ENCODE measurements at places on chromosomes 11 and 22. TPM values are rescaled to one million over a fixed set of nuclear protein-coding genes. Genes with fewer than 3 reads are reported as not detected.

Gene DGAT2
- 1.6 TPM for total RNA-seq

Gene GAS2
- 1.9 TPM for total RNA-seq

Gene RIMBP3B
- total RNA-seq, result 0.19 TPM

Gene IGF2
- total RNA-seq, result 0.06 TPM

Gene STIM1
- 49.4 TPM for total RNA-seq

Gene PKP3
- total RNA-seq, result not detected

Gene GLB1L3
- total RNA-seq, result 10.9 TPM

Gene OR6T1
- not detected for total RNA-seq

GRCh38 chr11:78109081-78110015 lies 29.7 kb upstream of the NDUFC2 start:
- H3K27ac ChIP-seq, result no peak overlapping the region
- peaks cover 24% of the 10 kb centered on the region for H3K36me3 ChIP-seq
- DNase-seq, result no peak
- H3K4me1 ChIP-seq, result no peaks in the 10 kb centered on the region
- H3K27me3 ChIP-seq, result no peaks in the 10 kb centered on the region

GRCh38 chr11:120681434-120682331 lies 170.1 kb downstream of the GRIK4 start:
- H3K4me3 ChIP-seq, result no peak overlapping the region
- no peaks in the 10 kb centered on the region for H3K4me1 ChIP-seq
- H3K27ac ChIP-seq, result no peak overlapping the region
- H3K27me3 ChIP-seq, result peaks cover 36% of the 10 kb centered on the region
- DNase-seq, result no peak

DNA sequence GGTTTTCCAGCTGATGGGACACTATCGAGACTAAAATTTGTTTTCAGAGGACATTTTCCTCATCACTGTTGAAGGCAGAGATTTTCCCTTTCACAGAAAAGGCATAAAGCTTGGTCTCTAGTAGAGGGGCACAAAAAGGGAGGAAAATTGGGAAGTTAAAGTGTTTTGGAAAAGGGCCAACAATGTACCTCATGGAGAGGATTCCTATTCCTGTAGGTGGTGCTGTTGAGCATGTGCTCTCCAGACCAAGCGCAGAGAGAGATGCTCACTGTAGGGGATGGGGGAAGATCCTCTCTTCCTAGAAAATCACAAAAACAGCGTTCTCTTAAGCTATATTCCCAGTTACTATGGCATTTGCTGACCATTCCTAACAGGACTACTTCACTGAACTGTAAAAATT lies 44.9 kb downstream of the OR4C46 start:
- no peaks in the 10 kb centered on the region for H3K27me3 ChIP-seq
- no peaks in the 10 kb centered on the region for H3K4me1 ChIP-seq
- no peak for DNase-seq
- no peak overlapping the region for H3K27ac ChIP-seq
- H3K4me3 ChIP-seq, result no peak overlapping the region
- H3K36me3 ChIP-seq, result peaks cover 3% of the 10 kb centered on the region

GRCh38 chr11:86138958-86139357 lies 70.1 kb upstream of the PICALM start:
- peak overlapping the region; percentile 50 for H3K27ac ChIP-seq
- H3K4me1 ChIP-seq, result peaks cover 16% of the 10 kb centered on the region

DNA sequence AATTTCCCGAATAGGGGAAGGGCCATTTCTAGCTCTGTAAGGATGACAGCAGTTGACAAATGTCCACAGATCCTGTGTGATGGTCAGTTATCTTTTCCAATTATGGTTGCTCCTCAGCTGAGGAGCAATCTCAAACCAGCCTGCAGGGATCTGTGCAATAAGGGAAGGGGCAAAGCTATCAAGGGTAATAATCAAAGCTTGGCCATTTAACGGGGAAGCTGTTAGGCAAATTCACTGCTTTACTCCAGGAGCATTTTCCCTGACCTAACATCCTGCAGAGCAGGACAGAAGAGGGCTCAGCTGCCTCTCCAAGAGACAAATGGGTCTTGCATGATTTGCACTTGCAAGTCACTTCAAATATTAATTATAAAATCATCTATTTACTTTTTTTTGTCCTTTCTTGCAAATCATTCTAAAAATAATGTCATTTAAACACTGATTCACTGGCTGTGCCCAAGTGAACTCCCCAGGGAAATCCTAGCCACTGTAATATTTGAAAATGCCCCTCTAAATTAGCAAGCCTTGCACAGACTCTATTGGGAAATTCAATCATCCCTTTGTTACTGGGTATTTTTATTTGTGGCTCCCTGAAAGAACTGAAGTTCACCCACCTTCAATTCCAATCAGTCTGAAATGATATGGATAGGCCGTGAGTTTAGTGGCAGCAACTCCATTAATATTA lies 1256.7 kb downstream of the LRRC4C start:
- H3K4me3 ChIP-seq, result no peak overlapping the region
- H3K27me3 ChIP-seq, result no peaks in the 10 kb centered on the region
- DNase-seq, result no peak
- H3K27ac ChIP-seq, result no peak overlapping the region

- no peaks in the 10 kb centered on the region for H3K27me3 ChIP-seq
- DNase-seq, result no peak
- no peak overlapping the region for H3K4me3 ChIP-seq
- no peaks in the 10 kb centered on the region for H3K4me1 ChIP-seq
- H3K27ac ChIP-seq, result peak overlapping the region; percentile 52
Measured at GRCh38 chr11:72705442-72706365, 31.5 kb upstream of the PDE2A start.

DNA sequence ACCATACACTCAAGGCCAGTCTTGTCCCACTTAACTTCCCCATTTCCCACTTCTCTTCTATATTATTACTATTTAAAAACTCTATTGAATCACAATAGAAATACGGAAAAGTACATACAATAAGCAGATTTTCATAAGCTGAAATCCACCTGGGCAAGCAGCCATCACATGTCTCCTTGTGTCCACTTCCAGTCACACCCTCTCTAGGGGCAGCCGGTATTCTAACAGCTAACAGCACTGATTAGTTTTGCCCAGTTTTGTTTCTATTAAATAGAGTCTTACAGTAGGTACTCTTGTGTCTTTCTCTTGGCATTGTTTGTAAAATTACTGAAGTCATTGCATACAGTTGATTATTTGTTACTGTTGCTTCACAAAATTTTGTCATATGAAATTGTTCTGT lies 37.8 kb downstream of the PPP6R3 start:
- H3K36me3 ChIP-seq, result peaks cover 12% of the 10 kb centered on the region
- H3K27ac ChIP-seq, result no peak overlapping the region
- no peak for DNase-seq
- no peaks in the 10 kb centered on the region for H3K27me3 ChIP-seq

DNA sequence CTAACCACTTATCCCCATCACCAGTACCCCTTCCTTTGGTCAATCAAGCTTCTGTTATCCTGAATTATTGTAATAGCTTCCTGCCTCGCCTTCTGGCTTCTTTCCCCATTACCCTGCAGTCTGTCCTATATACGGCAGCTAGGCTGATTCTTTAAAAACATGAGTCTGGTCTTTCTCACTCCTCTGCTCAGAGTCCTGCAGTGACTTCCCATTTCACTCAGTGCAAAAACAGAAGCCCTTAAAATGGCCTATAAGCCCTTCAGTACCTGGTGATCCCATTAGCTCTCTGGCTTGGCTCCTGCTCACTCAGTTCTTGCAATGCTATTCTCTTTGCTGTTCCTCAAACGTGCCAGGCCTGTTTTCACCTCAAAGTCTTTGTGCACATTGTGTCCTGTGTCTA lies 58.4 kb downstream of the JRKL start:
- H3K27ac ChIP-seq, result no peak overlapping the region
- H3K4me1 ChIP-seq, result no peaks in the 10 kb centered on the region
- no peak for DNase-seq
- peaks cover 21% of the 10 kb centered on the region for H3K27me3 ChIP-seq
- H3K4me3 ChIP-seq, result no peak overlapping the region

- no peak for DNase-seq
- peaks cover 4% of the 10 kb centered on the region for H3K4me1 ChIP-seq
- no peaks in the 10 kb centered on the region for H3K27me3 ChIP-seq
- H3K36me3 ChIP-seq, result peaks cover 3% of the 10 kb centered on the region
Measured at GRCh38 chr22:37443977-37444376, 16.7 kb upstream of the ELFN2 start.

GRCh38 chr11:122848186-122848585 lies 9.9 kb downstream of the CRTAM start:
- H3K4me3 ChIP-seq, result no peak overlapping the region
- peaks cover 55% of the 10 kb centered on the region for H3K36me3 ChIP-seq
- H3K4me1 ChIP-seq, result peaks cover 92% of the 10 kb centered on the region
- DNase-seq, result no peak
- H3K27ac ChIP-seq, result peak overlapping the region; percentile 99

DNA sequence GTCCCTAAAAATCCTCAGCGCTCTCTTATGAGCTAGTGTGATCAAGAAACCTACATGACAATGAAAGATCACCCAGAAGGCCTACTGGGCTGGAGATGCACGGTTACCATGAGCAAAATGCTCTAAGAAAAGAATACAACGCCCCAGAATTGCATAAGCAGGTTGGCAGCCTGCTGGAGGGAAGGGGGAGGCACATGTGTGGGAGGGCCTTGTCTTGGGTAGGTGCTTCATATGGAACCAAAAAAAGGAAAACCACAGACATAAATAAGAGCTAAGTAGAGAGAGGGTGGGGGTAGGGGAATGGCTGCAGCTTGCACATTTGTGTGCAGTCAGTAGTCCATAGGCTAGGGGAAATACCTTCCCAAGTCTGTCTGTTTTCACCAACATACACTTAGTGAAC lies 2.8 kb downstream of the SIAE start:
- peaks cover 20% of the 10 kb centered on the region for H3K4me1 ChIP-seq
- H3K36me3 ChIP-seq, result peaks cover 6% of the 10 kb centered on the region
- H3K4me3 ChIP-seq, result peak overlapping the region; percentile 22
- no peaks in the 10 kb centered on the region for H3K27me3 ChIP-seq
- H3K27ac ChIP-seq, result peak overlapping the region; percentile 59
- peak; percentile 28 for DNase-seq

GRCh38 chr22:50691521-50691920 lies 18.9 kb downstream of the SHANK3 start:
- H3K27ac ChIP-seq, result no peak overlapping the region
- no peaks in the 10 kb centered on the region for H3K36me3 ChIP-seq
- H3K4me1 ChIP-seq, result no peaks in the 10 kb centered on the region
- H3K4me3 ChIP-seq, result no peak overlapping the region
- no peak for DNase-seq

DNA sequence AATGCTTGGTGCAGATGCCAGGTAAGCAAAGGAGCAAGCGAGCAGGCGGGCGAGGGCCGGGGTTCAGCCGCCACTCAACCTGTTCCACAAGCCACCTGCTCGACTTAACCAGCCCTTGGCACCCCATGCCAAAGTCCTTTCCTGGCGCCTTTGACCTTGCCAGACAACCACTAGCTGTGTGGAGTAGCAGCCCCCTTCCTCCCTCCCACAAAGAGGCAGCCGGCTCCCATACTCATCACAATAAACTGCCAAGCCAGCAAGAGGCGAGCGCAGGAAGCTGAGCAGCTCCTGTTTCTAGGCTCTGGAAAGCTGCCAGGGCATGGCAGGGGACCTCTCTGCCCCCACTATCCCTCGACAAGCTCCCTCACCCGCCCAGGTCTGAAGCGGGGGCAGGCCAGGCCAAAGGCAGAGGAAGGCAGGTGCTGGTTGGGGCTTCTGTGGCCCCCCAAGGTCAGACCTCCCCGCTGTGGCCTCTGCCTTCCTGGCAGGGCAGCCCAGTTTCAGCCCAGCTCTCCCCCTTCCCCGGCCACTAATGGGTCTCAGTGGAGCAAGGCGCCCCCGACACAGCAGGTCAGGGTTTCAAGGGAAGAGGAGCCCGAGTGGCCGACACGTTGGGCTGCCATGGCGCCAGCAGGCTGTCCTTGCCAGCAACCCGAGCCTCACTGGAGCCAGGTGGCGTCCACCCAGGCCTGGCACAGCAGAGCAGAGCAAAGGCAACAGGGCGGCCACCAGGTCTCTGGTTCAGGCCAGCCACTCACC lies 15.3 kb downstream of the MACROD1 start:
- no peak overlapping the region for H3K4me3 ChIP-seq
- H3K4me1 ChIP-seq, result peaks cover 5% of the 10 kb centered on the region
- no peaks in the 10 kb centered on the region for H3K27me3 ChIP-seq
- H3K36me3 ChIP-seq, result no peaks in the 10 kb centered on the region
- no peak for DNase-seq

GRCh38 chr22:37186997-37187522 lies 987 bp downstream of the C1QTNF6 start:
- H3K27me3 ChIP-seq, result no peaks in the 10 kb centered on the region
- H3K27ac ChIP-seq, result peak overlapping the region; percentile 77
- no peaks in the 10 kb centered on the region for H3K36me3 ChIP-seq

DNA sequence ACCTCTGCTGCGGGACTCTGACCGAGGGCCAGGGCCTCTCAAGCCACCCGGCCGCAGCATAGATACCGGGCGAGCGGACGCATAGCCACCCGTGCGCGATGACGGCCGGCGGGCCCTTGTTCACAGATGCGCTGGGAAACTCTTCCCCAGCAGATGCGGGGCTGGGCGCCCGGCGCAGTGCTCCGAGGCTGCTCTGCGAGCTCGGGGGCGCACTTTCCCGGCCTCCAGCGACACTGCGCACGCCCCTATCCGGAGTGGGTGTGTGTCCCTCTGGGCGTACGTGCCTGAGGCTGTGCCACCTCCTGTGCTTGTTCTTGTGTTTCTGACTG lies 104.7 kb upstream of the E2F8 start:
- H3K36me3 ChIP-seq, result no peaks in the 10 kb centered on the region
- no peak overlapping the region for H3K4me3 ChIP-seq
- DNase-seq, result no peak
- H3K4me1 ChIP-seq, result no peaks in the 10 kb centered on the region
- peaks cover 77% of the 10 kb centered on the region for H3K27me3 ChIP-seq

DNA sequence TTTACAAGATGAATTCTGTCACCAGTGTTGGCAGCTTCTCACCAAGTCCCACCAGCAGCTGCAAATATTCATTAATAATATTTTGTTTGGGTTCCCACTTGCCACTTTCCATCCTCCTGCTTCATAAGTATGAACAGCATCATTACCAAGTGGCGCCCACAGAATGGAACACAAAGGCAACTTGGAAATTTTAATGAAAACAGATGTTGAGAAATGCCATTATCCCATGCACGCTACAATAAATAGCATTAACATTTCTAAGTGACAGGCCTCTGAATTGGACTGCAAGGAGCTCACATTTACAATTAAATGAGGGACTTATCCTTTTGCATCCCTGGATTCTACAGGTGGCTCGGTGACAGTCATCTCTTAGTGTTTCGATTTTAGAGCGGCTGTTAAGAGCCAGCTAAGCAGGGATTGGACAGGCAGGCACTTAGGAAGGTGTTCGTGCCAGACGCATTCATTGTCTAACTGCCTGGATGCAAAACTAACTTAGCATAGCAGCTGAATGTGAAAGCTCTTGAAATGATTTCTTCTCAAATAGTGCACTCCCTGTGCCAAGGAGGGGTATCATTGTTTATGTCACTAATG lies 170.3 kb downstream of the KIRREL3 start:
- DNase-seq, result no peak
- H3K27me3 ChIP-seq, result peaks cover 6% of the 10 kb centered on the region
- H3K27ac ChIP-seq, result no peak overlapping the region
- no peaks in the 10 kb centered on the region for H3K4me1 ChIP-seq
- H3K4me3 ChIP-seq, result no peak overlapping the region

GRCh38 chr11:12862696-12863469 lies 146.2 kb upstream of the RASSF10 start:
- H3K27me3 ChIP-seq, result peaks cover 59% of the 10 kb centered on the region
- no peak overlapping the region for H3K4me3 ChIP-seq
- no peak for DNase-seq
- no peaks in the 10 kb centered on the region for H3K36me3 ChIP-seq
- peaks cover 1% of the 10 kb centered on the region for H3K4me1 ChIP-seq
